GM12864 (cell line): ENCODE measurements at places on chromosomes 3 and 15.
A peak's percentile ranks its signal among the peaks of the same experiment; 100 is the strongest.

- DNase-seq, result no peak
Measured at GRCh38 chr3:9934235-9934621, 594 bp downstream of the CRELD1 start.

DNA sequence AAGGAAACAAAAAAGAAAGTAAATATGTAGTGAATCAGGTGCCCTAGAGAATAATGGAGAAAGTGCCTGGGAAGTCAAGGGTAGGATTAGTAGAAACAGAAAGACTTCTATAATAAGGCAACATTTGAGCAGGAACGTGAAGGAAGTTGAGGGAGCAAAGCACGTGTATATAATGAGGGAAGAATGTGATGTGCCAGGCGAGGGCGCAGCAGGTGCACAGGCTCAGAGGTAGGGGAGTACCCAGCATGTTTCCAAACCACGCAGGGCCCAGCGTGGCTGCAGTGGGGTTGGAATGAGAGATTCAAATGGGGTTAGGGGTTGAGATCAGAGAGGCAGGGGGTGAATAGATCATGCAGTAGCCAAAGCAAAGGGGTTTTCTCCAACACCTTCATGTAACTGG is 91.9 kb upstream of the VGLL4 start:
- no peak for DNase-seq

DNA sequence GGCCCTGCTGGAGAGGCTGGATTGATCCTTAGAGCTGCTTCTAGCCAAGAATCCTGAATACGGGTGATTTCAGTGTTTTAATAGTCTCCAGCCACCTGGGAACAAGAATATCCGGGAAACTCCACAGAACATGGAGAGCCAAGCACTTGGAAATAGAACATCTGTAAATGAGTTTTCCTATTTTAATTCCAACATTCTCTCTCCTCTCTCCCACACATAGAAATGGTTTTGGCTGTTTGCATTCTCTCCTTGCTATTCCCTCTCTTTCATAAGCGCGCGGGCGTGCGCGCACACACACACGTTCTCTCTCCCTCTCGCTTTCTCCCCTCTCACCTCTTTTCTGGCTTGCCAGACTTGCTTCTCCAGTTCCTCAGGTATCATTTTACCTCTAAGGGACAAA is 50.6 kb downstream of the GADL1 start:
- no peak for DNase-seq

- no peak for DNase-seq
Measured at GRCh38 chr3:141074529-141074928, 23.4 kb downstream of the SPSB4 start.

DNA sequence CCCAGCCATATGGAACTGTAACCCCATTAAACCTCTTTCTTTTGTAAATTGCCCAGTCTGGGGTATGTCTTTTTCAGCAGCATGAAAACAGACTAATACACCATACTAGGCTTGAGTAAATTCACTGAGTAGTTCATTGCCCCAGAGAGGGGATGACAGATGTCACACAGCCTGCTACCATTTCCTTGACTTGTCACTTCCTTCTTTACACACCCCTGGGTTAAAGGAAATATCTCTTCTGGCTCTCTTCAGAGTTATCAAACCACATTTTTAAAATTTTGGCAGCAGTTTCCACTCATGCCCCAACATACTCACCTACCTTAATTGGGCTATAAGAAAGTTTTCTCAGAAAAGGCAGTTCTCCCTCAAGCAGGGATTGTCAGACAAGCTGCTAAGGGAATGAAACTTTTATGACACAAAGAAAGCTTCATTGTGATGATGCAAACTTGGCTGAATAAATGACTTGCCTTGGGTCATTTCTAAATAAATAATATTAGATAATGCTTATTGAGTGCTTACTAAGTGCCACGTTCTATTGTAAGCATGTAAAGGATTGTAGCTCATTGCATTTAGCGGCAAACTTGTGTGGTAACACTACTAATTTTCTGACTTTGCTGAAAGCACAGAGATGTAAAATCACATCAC is 68.0 kb upstream of the RBMS3 start:
- no peak for DNase-seq

- DNase-seq, result peak; percentile 39
Measured at GRCh38 chr3:47782446-47783308, 984 bp upstream of the SMARCC1 start.

DNA sequence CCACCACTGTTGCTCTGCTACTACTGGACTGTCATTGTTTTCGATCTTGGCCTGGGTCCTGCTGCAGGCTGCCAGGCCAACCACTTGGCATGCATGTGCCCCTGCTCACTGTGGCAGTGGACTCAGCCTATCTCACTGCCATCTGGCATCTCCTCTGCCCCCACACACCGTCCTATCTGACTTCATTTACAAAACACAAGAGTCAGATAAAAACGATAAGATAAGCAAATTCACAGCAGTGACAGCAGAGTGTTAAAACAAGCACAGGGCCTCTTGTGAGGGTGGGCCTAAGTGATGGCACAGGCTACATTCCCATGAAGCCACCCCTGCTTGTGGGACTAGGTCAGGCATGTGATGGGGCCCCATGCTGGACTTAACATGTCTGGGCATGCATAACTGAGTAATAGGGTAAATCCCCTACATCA is 68.1 kb downstream of the CRYGS start:
- DNase-seq, result no peak

DNA sequence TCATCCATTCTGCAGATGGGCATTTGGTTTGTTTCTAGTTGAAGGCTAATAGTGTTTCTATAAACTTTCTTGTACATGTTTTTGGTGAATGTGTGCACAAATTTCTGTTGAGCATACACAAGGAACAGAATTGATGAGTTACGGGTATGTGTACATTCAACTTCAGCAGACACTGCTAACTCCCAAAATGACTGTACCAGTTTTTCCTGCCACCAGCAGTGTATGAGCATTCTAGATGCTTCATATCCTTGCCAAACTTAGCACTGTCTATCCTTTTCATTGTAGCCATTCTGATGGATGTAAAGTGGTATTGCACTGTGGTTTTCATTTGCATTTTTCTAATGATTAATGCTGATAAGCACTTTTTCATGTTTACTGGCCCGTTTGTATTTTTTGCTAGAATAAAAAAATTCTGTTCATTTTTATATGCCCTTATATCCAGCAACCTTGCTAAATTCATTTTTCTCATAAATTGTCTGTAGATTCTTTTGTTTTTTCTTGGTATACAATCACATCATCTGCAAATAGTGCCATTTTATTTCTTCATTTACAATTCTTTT is 110.2 kb downstream of the ATP1B3 start:
- no peak for DNase-seq

GRCh38 chr3:97037294-97037943 is 223.0 kb downstream of the EPHA6 start:
- DNase-seq, result no peak

DNA sequence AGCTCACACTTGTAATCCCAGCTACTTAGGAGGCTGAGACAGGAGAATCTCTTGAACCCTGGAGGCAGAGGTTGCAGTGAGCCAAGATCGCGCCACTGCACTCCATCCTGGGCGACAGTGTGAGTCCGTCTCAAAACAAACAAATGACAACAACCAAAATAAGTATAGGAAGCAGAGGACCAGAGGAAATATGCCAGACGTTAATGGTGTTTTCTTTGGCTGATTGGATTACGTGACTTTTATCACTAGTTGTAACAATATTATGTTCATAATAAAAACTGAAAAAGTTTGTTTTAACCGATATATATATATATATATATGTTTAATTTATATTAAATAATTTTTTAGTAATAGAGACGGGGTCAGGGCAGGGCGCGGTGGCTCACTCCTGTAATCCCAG is 21.7 kb downstream of the NUSAP1 start:
- no peak for DNase-seq

- DNase-seq, result no peak
Measured at GRCh38 chr3:185200639-185201038, 47.8 kb upstream of the C3orf70 start.

GRCh38 chr3:30467596-30468238 is 138.7 kb upstream of the TGFBR2 start:
- no peak for DNase-seq

- DNase-seq, result no peak
Measured at GRCh38 chr3:128853826-128854225, 25.6 kb upstream of the ACAD9 start.

GRCh38 chr15:44101944-44102343 is 93.1 kb downstream of the FRMD5 start:
- DNase-seq, result no peak

DNA sequence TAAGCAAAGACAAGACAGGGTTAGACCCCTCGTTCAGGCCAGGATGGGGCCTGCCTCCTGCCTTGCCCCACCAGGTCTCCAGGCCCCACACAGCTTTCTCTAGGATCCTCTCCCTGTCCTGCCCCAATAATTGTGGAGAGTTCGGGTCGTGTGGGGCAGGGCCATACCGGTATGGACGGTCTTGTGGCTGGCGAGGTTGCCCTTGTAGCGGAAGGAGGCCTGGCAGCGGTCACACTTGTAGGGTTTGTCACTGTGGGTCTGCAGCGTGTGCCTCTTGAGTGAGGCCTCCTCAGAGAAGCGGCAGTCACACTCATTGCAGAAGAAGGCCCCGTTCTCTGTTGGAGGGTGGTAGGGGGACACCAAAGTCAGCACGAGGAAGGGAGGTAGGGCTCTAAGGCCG is 18.7 kb downstream of the BCL6 start:
- no peak for DNase-seq

DNA sequence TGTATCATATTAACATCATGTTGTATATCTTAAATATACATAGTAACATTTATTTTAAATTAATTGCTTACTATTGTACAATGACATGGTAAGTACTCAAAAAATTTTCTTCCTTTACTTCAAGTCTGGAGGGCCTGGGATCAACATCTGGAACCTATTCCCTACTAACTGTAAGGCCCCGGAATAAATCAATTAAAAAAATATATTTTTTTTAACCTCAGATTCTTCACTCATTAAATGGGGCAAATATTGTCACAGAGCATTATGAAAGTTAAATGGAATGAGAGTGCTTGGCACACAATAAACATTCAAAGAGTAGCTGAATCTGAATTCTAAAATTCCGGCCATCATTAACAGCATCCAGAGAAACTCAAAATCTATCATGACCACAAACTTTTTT is 16.5 kb downstream of the GSK3B start:
- no peak for DNase-seq

DNA sequence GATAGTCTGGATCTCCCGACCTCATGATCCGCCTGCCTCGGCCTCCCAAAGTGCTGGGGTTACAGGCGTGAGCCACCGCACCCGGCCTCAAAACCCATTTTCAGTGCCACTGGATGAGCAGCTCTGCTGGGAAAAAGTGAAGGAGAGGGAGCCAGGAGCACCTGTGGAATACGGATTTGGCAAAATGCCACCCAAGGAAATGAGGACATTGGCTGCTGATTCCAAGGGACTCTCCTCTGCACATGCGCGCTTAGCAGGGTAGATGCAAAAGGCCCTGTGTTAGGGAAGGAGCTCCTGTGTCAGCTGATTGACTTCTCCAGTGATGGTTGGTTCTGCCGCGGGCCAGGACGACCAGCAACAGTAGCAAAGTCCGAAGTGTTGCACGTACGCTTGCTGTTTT is 43.4 kb upstream of the IGF1R start:
- no peak for DNase-seq

- no peak for DNase-seq
Measured at GRCh38 chr3:172040981-172041963, 1.9 kb downstream of the FNDC3B start.
